ENCODE measurements at places on chromosomes 7 and 10.
A peak's percentile ranks its signal among the peaks of the same experiment; 100 is the strongest.

DNA sequence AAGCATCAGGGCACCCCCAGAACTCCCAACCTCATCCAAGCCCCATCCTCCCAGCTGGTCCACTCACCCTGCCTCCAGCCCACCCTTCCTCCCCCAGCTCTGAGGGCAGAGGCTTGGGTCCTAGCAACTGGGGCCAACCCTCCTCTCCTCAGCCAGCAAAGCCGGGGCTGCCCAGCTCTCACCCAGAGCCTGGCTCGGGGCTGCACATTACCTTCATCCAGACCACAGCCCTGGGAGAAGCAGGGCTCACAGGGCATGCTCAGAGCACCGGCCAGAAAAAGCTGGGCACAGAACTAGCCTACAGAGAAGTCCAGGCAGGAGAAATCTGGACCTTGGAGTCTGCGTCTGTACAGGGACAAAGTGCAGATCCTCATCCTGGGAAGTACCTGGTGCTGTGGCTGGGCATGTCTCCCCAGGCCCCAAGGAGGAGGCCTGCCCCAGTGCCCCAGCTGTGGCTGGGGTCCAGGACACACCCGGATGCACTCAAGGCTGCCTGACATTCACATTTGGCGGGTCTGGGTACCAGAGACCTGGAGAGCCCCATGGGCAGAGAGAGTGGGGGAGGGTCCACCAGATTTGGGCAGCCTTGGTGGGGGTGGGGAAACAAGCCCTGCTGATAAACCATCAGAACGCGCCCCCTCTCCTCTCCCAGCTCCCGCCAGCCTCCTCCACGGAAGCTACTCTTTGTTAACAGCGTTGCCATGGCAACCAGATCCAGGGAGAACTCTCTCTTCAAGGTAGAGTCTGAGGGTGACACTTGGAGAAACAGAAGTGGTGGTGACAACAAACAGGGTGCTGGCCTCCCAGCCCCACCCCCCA lies 5.1 kb downstream of the RASGEF1A start:
- DNase-seq = no peak

DNA sequence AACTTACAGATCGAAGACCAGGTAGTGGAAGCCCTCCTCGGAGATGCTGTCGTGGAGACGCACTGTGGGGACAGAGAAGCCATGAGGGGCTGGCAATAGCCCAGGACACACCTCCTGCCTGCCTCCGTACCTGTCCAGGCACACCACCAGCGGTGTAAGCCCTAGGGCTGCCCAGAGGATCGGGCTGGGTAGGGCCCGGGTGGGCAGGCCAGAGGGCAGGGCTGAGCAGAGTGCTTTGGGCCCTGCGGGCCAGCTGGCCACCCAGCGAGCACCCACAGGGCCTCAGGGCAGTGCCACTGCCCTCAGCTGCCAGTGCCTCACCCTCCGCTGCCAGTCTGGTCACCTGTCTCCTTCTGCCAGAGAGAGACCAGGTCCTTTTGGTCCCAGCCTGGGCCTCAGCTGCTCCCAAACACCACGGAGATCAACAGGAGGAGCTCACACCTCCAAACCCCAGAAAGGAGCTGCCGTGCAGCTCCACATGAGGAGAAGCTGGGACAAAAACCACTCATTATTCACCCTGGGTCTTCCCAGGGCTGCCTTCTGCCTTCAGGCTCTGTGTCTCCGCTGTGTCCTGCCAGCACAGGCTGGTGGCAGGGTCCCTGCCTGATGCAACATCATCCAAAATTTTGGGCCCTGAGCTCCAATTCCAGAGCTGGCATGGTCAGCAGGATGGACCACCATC lies 58.2 kb downstream of the YKT6 start:
- no peak for DNase-seq

DNA sequence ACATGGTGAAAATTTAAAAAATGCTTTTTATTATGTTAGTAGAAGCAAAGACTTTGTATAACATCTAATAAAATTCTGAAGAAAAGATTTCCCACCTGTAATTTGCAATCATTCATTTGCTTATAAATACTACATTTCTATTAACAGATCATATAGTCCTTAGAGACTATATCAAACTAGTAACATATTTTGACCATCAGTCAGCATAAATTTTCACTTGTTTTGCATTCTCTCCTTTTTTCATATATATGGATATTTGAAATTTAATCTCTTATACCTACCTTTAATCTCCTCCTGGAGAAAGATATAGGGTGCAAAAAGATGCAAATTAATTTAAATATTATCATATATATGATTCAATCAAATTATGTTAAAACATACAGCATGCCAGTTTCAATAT lies 16.9 kb upstream of the TAS2R16 start:
- DNase-seq = no peak

DNA sequence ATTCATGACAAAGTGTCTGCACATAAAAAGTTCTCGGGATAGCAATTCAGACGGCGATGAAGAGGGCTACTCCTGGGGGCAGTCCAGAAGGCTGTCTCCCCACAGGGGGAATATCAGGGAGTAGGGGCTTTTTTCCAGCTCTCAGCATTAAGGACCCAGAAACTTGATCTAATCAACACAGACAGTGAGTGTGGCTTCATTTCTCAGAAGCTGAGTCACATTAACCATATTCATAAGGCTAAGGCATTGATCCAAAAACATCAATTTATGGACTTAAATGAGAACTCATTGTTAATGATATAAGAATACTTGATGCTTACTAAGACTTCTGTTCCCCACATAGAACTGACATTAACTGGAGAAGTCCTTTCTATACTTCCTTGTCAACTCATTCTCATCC lies 87.5 kb upstream of the AOAH start:
- DNase-seq = no peak

GRCh38 chr10:71083716-71083975 lies 128.7 kb upstream of the UNC5B start:
- no peak for DNase-seq

- DNase-seq = peak; percentile 67
These were observed 46.8 kb downstream of the IPMK start for GRCh38 chr10:58220769-58221451.

- DNase-seq = peak; percentile 28
These were observed 188.5 kb upstream of the BMPER start for GRCh38 chr7:33716581-33717477.

- no peak for DNase-seq
These were observed 384.9 kb upstream of the RNF32 start for GRCh38 chr7:156255635-156256034.

GRCh38 chr7:36637417-36637816 lies 86.9 kb downstream of the AOAH start:
- DNase-seq = no peak

GRCh38 chr7:111758332-111758731 lies 196.0 kb upstream of the IMMP2L start:
- DNase-seq = no peak

DNA sequence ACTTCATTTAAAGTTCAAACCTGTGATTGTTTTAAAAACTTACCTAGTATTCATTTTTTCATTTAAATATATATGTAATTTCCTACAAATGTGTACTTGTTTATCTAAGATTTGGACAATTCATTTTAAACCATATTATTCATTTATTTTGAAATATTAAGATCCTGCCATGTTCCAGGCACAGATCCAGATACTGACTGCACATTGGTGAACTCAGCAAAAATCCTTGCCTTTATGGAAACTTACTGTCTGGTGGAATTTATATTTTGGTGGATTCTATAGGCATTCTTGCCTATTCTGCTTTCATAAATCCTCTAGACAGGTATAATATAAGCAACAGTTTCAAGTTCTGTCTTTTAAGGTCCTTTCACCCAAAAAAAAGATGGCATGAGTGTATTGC lies 48.3 kb upstream of the RPA3 start:
- no peak for DNase-seq

GRCh38 chr7:130521258-130521951 lies 29.5 kb downstream of the MEST start:
- DNase-seq = no peak
